ENCODE measurements at places on chromosomes 7 and 10.

DNA sequence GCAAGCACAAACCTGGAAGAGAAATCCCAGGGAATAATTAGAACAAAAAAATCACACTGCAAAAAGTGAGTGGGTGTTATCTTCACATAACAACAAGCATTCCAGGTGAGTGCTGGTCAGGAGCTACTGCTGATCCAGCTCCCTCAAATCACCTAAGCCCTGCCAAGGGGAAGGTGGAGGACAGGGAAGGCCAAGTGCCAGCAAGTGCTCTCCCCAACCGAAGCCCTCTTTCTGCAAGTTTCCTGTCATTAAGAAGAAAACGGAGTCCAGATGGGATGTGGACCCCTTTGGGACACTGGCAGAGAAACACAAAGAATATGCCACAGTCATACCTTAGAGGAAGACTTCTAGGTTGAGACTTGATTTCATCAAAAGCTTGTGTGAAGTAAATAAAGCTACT is 933.0 kb upstream of the ZNF722 start:
- no peak for DNase-seq

DNA sequence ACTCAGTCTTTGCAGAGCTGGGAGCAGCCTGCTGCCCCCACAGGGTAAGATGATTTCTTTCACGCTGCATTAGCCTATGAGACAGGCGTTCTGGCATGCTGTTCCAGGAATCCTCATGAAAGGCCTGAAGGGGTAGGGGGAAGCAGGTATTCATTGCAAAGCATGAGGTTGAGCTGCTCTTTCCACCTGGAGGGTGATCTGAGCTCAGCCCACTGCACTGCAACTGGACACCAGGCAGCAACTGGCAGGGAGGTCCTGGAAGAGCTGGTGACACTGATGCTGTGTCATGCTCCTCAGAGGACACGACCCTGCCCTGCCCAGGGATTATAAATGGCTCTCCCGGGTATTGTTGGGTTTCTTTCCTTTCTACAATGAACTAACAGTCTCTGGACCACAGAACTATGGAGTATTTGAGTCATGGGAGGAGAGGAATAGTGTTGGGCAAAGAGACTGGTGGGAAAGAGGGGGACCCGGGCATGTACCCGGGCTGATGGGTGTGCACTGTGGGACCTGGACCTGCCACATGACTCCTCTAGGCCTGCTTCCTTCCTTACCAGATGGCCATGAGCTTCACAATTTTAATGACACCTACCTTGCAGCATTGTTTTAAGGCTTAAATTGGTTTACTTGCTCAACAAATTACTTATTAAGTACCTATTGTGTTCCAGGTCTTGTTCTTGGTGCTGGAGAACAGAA is 24.3 kb downstream of the SLC25A28 start:
- no peak for DNase-seq

GRCh38 chr10:109939315-109939961 is 16.1 kb upstream of the XPNPEP1 start:
- no peak for DNase-seq

DNA sequence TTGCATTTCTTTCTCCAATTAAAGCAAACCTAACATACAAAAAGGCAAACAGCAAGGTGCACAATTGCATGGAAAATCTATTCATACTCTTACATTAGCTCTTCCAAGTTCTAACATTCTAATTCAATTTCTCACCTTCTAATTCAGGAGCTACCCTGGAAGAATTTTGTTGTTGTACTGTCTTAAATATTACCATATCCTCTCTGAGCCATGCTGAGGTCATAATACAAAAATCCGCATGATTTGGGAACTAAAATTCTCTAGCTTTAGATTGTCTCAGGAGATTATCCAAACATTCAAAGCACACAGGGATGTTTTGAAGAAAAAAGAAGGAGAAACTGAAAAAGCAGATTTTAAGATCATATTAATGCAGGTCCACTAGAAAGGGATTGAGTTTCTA is 229.9 kb downstream of the KIAA1217 start:
- no peak for DNase-seq

GRCh38 chr7:19972876-19973275 is 199.5 kb upstream of the TMEM196 start:
- DNase-seq, result no peak

DNA sequence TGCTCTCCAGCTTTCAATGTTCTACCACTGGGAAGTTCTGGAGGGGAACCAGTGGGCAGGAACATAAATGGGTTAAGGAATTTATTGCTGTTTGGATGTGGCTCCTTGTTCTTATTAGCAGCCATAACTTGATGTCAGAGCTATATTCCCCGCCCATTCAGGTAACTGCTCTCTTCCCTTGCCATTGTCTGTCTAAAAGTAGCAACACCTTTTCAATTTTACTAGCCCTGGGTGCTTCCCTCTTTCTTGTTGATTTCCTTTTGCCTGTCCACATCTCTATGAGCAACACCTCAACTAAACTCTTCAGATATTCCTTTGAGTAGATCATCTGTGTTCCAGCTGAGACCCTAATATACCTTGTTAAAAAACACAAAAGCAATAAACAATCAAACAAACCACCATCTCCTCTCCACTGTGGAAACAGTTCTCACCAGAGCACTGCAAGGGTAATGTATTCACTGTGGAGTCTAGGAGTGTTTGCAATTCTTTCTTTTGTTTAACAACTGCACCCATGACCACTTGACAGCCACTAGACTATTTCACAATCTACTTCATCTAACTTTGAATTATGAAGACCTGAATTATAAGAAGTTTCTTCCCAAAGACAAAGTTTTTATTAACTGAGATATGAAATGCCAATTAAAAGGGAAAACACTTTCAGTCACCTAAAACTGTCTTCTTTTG is 436.7 kb downstream of the IPMK start:
- DNase-seq, result no peak

GRCh38 chr7:151717918-151718317 is 159.0 kb downstream of the PRKAG2 start:
- no peak for DNase-seq

GRCh38 chr7:25669961-25670841 is 441.9 kb upstream of the NPVF start:
- DNase-seq, result no peak

GRCh38 chr10:2920168-2920567 is 147.2 kb upstream of the PFKP start:
- DNase-seq, result no peak

GRCh38 chr10:50648089-50648934 is 24.6 kb upstream of the SGMS1 start:
- DNase-seq, result no peak

DNA sequence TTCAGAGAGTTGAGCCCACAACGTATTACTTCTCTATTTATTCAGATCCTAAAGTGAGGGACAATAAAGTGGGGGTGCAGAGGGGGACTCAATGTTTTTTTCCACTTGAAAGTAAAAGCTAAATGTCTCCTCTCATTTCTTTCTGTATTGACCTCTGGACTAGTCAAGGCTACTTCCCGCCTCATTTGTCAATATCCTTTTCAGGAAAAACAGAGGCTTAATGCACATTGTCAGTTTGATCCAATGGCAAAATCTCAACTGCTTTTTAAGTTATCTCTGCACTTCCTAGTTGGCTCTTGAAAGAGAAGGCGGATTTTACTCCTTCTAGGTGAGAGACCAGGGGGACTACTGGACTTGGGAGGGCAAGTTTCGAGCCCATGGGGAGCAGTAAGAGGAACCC is 56.4 kb downstream of the HIPK2 start:
- DNase-seq, result no peak

- no peak for DNase-seq
These were observed 310.2 kb downstream of the TNS3 start for GRCh38 chr7:47271749-47272148.

- no peak for DNase-seq
These were observed 25.1 kb downstream of the TBXAS1 start for GRCh38 chr7:139854124-139854511.

GRCh38 chr10:73225518-73225917 is 21.5 kb downstream of the DNAJC9 start:
- DNase-seq, result no peak

DNA sequence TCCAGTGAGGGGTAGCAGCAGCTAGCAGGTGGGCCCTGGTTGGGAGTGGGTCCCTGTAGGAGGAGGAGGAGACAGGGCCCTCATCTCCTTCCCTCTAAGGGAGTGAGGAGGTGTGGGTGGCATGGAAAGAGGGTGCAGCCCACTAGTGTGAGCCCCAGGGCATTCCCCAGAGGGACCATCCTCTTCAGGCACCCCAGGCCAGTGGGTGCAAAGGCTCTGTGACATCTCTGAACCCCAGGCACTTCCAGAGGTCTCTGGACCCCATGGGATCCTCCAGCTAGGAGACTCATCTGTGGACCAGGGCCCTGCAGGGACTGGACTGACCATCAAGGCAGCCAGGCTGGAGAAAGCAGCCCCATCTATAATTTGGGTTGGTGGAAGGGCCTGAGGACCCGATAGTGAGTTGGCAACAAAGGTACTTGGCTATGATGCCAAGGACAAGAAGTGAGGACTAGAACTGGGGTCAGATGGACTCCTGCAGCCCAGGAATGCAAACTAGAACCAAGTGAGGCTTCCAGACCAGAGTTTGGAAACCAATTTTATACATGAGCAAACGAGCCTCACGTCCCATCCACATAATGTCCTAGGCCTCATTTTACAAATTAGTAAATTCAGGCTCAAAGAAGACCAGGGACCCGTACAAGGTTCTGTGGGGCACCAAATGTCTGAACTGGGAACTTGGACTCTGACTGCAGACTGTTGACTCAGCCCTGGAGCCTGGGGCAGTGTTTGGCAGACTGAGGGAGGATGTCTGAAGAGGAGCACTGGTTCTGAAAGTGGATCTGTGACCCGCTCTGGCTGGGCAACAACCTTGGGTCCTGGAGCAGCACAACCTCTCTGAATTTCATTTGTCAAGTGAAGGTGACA is 1.4 kb upstream of the VSTM4 start:
- no peak for DNase-seq

- DNase-seq, result peak; percentile 33
These were observed 62.7 kb downstream of the LRRC4 start for GRCh38 chr7:127968547-127968946.

- DNase-seq, result peak; percentile 48
These were observed 45.1 kb downstream of the MET start for GRCh38 chr7:116717137-116717536.

GRCh38 chr7:107344286-107344685 is 125.6 kb upstream of the GPR22 start:
- no peak for DNase-seq

GRCh38 chr7:99380032-99380822 is 5.7 kb downstream of the ARPC1B start:
- no peak for DNase-seq

- DNase-seq, result no peak
These were observed 102.7 kb downstream of the ANKRD7 start for GRCh38 chr7:118327174-118327573.

- DNase-seq, result no peak
These were observed 271.1 kb downstream of the ADARB2 start for GRCh38 chr10:1465993-1466764.

DNA sequence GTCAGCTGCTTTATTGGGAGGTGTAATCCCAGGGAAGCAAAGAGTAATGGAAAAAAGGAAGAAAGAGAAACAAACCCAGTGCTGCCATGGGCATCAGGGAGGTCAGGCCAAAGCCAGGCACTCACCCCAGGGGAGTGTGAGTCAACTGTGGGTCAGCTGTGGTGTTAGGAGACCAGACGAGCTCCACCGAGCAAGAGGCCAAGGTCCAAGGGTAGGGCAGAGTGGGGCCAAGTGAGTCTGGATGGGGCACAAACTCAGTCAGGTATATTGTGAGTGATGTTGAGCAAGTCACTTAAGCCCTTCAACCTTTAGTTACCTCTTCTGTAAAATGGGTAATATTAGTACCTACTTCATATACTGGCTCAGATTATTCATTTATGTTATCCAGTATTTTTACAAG is 30.4 kb upstream of the CDK13 start:
- no peak for DNase-seq

DNA sequence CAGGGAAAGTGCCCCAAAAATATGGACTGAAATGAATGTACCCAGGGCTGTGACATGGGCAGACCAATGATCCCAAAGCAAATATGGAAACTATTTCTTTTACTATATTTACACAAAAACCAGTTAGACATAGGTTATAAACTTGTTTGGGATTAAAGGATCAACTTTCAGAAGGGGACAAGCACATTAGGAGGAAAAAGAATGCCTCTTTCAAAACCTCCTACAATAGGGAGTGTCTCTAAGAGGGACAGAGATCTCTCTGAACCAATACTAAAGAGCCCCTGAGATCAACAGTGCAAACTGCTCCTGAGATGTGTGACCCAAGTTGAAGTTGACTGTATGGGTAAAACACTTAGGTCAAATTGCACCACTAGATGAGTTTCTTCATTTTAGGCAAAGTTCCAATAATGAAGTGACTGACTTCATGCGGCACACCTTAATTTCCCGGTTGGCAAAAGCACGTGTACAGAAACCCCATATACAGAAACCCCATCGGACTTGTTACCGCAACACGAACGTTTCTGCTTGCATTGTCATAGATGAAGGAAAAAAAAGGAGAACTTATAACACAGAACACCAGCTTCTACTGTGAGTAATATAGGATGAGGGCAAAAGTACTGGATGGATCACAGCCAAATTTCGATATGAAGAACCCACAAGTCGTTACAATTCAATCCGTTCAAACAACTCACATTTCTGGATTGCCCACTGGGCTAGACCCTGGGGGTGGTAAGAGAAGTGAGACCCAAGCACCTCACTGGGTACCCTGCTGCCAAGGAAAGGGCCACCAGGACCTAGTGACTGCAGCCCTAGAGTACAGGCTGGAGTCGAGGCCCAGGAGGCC is 4.3 kb downstream of the SVIL start:
- no peak for DNase-seq

GRCh38 chr10:91298224-91298871 is 77.9 kb downstream of the PCGF5 start:
- peak; percentile 83 for DNase-seq

- DNase-seq, result no peak
These were observed 226.2 kb downstream of the SKIDA1 start for GRCh38 chr10:21299330-21299729.

DNA sequence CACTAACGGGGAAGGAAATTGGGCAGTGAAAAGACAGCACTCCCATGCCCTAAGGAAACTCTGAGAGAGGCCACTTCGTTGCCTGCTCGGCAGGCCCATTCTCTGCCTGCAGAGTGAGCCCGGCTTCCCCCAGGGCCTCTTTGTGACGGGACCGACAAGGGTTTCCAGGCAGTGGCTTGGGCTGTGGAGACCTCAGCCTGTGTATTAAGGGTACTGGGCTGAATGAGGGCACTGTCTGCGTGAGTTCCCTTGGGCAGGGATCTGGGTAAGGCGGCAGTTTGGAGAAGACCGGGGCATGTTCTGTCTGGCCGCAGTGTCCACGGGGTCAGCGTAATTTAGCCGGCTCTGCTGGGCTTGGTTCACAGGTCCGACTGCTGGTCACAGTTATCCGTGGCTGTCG is 237.2 kb downstream of the MGMT start:
- DNase-seq, result no peak

- DNase-seq, result no peak
These were observed 43.2 kb downstream of the GSDME start for GRCh38 chr7:24713850-24714675.

- DNase-seq, result peak; percentile 52
These were observed 706 bp downstream of the BUB3 start for GRCh38 chr10:123154711-123155505.
